ENCODE measurements at places on chromosomes 5 and 9.

DNA sequence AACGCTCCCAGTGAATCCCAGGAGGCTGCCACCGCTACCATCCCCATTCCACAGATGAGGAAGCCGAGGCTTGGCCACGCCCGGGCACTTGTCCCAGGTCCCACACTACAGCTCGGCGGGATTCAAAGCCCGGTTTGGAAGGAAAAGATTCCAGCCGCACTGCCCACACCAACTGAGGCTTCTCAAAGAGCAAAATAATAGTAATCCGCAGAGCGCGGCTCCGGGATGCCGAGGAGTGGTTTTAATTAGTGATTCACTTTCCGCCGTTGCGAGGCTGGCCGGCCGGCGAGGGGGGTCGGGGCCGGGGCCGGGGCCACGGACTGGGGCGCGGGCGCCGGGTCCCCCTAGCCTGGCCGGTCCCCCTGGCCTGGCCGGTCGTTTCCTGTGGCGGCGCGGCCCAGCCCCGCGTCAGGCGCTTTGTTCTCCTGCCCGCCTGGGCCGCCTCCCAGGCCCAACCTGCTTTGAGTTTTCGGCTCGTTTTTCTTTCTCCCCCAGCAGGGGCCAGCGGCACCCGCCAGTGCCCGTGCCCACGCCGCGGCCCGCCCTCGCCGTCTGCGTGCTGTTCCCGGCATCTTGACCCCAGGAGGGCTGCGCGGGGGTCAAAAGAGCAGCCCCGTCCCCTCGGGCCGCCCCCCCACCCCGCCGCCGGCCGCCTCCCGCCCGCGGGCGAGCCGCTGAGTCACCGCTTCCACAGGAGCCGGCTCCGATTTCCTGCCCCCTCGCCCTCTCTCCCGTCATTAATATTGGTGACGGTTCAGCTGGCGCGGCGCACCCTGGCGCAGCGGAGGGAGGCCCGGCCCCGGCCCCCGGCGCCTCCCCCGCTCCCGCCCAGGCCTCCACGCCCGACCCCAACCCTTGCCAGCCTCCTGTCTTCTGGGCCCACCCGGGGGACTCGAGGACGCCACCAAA is 31.2 kb downstream of the FGF18 start:
- DNase-seq, result peak; percentile 64

DNA sequence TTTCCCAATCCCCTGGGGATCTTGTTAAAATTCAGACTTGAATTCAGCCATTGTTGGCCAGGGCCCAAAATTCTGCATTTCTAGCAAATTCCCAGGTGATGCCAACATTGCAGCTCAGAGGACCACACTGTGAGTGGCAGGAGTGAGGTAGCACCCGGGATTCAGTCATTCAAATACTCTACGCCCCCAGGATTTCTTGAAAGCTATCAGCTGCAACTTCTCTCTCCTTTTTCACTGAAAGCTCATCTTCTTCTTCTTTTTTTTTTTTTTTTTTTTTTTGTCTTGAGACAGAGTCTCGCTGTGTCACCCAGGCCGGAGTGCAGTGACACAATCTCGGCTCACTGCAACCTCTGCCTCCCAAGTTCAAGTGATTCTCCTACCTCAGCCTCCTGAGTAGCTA is 19.3 kb upstream of the ANKH start:
- peak; percentile 34 for DNase-seq

- peak; percentile 74 for DNase-seq
These were observed 8.5 kb upstream of the CSNK1A1 start for GRCh38 chr5:149559706-149560105.

DNA sequence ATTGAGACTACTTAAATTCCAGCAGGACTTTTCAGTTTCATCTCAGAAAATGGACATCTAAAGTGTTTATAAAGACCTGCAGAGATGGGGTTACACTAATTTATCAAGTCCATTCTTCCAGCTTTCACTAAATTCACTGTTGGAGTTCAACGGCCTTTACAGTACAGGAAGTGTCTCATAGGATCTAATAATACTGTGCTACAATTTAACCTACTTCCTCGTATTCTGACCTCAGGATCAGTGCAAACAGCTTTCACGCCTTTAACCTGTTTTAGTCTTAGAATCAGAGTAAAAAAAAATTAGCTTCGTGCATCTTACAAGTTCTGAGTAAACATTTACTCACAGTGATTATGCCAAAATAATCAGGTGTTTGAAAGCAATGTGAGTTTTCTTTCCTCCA is 632.6 kb upstream of the DMAC1 start:
- DNase-seq, result no peak

DNA sequence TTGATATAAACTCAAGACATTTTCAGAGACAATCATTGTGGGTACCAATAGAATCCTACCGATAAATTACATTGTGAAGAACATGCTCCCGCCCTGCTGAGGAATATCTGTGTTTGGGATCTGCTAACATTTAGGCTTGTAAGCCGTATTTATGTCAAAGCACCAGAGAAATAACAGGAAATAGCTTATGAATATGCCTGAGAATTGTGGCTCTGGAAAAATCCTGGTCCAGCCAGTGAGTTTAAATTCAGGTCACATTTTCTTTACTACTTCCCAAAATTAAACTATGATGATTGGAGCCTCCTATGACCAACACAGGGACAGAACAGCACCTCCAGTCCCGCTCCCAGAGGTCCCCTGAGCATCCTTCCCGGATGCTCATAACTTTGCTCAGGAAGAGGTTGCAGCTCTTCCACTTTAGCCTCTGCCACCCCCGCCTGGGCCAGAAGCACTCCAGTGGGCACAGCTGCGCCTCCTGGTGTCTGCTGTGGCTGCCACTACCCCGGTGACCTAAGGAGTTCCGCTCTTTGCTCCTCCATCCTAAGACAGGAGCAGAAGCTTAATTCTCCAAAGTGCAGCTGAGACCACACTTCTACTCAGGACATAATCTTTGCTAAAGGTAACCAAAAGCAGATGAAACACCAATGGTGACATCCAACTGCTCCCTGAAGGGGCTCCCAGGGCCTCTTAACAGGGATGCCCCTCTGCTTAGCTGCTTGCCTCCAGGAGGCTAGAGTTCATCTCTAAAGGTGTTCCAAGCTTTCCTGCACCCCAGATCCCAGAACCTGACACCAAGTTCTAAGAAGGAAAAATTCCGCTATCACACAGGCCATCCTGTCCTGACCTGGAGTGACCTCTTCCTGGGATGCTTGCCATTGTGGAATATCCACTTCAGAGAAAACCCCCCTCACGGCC is 58.8 kb downstream of the SLC1A1 start:
- peak; percentile 6 for DNase-seq

- no peak for DNase-seq
These were observed 57.9 kb upstream of the RICTOR start for GRCh38 chr5:39132128-39132447.

GRCh38 chr5:40798801-40799210 is 632 bp upstream of the PRKAA1 start:
- DNase-seq, result peak; percentile 64

DNA sequence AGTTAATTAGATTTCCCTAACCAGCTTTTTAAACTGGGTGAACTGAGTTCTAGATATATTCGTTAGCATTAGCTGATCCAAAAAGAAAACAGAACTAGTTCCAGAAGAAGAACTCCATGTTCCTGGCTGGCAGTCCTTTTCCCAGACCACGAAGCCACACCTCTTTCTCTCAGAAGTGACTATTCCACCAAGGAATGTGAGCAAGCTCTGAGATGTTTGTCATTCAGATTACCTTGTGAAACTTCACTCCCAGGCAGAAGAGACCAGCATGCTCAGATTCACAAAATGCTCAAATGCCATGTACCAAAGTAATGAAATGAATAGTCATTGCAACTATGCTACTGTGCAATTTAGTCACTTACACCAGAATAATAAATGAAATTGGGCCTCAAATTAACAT is 4.4 kb upstream of the SSBP2 start:
- DNase-seq, result peak; percentile 95

GRCh38 chr5:100311806-100312205 is 223.4 kb upstream of the FAM174A start:
- DNase-seq, result no peak

GRCh38 chr5:26569241-26569928 is 469.0 kb downstream of the CDH9 start:
- DNase-seq, result no peak

- no peak for DNase-seq
These were observed 221.6 kb upstream of the DAP start for GRCh38 chr5:10982626-10983025.

DNA sequence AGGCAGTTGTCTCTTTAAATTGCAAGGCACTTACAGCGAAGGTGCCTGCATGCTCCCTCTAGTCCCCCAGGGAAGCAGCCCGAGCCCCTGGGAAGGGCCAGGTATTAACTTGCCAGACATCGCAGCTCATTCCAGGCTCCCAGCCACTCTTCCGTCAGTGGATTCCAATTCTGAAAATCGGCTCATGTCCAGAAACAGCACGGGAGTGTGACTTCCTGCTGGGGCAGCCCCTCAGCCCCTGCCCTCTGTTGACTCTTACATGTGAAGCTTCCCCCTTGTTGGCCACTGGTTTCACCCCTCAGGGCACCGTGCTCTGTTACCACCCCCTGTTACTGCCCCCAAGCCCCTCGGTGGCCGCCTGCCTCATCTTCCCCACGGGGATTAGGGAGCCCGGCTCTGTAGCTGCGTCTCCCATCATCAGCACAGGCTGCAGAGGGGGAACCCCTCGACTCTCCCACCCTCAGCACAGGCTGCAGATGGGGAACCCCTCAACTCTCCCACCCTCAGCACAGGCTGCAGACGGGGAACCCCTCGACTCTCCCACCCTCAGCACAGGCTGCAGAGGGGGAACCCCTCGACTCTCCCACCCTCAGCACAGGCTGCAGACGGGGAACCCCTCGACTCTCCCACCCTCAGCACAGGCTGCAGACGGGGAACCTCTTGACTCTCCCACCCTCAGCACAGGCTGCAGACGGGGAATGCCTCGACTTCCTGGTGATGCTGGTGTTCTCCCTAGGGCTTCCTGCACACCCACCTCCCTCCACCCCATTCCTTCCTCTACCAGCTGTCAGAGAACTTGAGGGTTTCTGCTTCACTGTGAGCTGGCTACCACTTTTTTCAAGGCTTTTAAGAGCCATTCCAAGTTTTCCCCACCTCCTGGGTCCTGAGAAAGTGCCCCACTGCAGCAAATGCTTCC is 11.1 kb upstream of the CACNA1B start:
- no peak for DNase-seq

DNA sequence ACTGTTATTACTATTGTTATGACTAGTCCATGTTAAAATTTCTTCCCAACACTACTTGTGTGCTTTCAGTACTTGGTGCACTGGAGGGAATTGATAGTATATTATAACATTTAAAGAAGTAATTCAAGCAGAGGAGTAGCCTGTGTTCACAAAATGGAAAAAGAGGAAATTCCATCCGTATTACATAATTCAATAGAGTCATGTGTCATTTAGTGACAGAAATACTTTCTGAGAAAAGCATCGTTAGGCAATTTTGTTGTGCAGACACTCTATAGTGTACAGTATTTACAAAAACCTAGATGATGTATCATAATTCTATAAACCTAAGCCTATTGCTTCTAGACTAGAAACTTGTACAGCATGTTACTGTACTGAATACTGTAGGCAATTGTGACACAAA is 78.3 kb upstream of the PCSK5 start:
- DNase-seq, result no peak

GRCh38 chr9:69573651-69574050 is 98.5 kb downstream of the APBA1 start:
- peak; percentile 67 for DNase-seq

GRCh38 chr5:172864747-172865146 is 30.7 kb downstream of the ERGIC1 start:
- DNase-seq, result no peak

DNA sequence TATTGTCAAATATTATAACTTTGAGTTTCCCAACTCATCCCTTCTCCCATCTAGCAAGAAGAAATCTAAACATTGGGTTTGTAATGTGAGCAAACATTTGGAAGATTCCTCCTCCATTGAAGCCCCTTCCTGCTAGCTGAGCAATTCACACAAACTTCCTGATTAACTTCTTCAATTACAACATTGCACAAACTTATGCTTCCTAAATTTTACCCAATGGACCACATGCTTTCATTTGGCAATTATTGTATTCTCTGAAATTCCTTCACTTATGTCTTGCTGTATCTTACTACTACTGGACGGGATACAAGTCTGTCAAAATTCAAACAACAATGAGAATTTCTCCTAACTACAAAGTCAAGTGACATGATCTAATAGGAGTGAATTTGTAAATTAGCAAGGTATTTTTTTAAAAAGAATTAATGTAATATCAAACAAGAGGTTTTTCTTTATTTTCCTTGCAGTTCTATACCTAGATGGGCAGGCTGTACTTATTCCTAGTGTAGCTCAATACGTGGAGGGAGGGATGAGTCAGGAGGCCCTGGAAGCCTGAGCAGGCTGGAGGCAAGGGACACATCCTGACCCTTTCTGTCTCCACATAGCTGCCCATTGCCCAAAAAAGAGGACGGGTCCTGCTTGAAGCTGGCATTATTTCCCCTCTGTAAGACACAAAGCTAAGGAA is 11.8 kb upstream of the IFNW1 start:
- no peak for DNase-seq

DNA sequence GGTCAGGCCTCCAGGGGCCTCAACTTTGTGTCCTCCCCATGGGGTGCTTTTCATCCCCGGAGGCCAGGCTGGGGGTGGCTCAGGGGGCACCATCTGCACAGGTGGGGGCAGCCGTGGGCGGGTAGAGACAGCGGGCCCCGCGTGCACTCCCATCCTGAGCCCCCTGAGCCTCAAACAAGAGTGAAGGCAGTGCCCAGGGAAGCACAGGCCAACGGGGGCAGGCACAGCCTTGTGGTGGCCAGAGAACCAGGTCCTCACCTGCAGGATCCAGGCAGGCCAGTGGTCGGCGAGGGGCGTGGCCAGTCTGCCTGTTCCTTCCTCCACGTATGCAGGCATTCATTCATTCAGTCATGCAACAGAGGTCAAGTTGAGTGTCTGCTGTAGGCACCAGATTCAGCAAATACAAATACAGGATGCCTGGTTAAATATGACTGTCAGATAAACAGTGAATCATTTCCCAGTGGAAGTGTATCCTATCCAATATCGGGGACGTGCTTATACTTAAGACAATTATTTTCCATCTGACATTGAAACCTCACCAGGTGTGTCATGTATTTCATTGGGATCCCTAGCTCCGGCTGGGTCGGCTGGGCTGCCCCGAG is 22.3 kb downstream of the KCNT1 start:
- peak; percentile 28 for DNase-seq

DNA sequence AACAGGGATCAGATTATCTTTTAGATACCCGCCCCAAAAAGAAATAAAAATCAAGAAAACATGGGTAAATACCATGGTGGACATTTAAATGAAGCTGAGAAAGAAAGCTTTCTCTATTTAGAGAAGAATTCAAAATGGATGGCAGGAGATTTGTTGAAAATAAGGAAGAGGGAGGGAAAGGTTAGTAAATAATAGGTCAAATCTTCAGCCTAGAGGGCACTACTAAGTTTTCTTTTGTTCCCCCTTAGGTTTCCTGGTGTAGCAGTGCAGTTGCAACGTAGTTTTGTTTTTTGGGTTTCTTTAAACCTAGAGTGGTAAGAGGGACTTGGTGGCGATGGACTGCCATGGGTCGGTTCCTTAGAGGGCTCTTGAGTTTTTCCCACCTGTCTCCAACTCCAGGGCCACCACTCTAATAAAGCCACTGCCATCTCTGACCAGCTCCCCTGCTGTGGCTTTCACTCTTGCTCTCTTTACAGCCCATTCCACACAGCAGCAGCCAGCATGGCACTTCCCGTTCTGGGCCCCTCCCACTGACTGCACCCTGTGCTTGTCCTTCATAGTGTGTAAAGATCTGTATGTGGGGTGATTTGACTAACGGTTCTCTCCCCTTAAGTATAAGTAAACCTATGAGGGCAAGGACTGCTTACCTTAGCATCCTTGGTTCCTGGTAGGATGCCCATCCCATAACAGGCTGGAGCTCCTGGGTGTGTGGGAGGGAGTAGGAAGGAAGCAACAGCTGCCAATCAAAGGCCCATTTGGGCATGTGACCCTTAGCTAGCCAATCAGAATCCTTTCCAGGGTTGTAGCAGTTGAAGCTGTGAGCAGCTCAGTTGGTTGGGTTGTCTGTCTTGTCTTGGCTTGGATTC is 118.3 kb downstream of the SLC1A3 start:
- DNase-seq, result no peak
